ENCODE measurements at places on chromosomes 1 and 21.

GRCh38 chr1:31507221-31507620 lies 69.1 kb upstream of the TINAGL1 start:
- DNase-seq, result no peak

- DNase-seq, result no peak
Measured at GRCh38 chr1:215704089-215704860, 137.2 kb downstream of the KCTD3 start.

DNA sequence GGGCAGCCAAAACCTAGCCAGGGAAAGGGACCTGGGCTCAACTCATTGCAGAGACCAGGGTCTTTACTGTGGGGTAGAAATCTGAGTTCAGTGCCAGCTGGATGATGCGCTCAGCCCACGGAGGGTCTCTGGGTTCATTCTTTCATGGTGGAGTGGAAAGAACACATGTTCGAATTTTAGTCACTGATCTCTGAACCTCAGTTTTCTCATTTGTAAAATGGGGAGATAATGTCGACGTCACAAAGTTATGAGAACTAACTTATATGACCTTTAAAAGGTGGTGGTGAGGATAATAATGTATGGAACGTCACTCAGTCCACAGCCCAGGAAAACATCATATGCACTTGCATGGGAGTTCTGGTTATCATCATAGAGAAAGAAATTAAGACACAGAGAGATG lies 1.2 kb upstream of the TAL1 start:
- no peak for DNase-seq

- no peak for DNase-seq
Measured at GRCh38 chr1:218718206-218718605, 373.1 kb downstream of the TGFB2 start.

GRCh38 chr1:26913754-26914619 lies at the start of gene NR0B2:
Gene NR0B2 (minus strand): TSS chr1:26913975. CDS start chr1:26913940, 35 bp downstream.
- no peak for DNase-seq

- DNase-seq, result no peak
Measured at GRCh38 chr21:15333951-15334350, 269.2 kb upstream of the NRIP1 start.

All from CD4-positive, alpha-beta T cell treated with Interferon alpha-2 for 1 hour (primary cell).